ENCODE measurements at places on chromosomes 16 and 17.
A peak's percentile ranks its signal among the peaks of the same experiment; 100 is the strongest.

DNA sequence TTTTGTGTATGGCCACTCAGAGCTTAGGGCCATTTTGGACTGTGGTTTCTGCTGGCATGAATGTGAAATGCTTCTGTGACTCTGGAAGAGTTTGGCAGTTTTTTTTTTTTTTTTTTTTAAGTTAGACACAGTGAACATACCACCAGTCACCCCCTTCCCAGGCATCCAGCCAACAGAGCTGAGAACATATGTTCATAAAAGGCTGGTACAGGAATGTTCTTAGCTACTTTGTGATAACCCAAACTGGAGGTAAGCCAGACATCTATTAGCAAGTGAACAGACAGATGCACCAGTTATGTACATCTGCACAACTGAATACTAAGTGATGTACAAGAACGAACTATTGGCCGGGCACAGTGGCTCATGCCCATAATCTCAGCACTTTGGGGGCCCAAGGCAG lies 92.7 kb downstream of the ABCC1 start:
- DNase-seq: no peak

- DNase-seq: peak; percentile 50
These were observed 87.8 kb downstream of the GNAO1 start for GRCh38 chr16:56279132-56279531.

GRCh38 chr16:649631-650030 lies 466 bp downstream of the WDR90 start:
- no peak for DNase-seq

DNA sequence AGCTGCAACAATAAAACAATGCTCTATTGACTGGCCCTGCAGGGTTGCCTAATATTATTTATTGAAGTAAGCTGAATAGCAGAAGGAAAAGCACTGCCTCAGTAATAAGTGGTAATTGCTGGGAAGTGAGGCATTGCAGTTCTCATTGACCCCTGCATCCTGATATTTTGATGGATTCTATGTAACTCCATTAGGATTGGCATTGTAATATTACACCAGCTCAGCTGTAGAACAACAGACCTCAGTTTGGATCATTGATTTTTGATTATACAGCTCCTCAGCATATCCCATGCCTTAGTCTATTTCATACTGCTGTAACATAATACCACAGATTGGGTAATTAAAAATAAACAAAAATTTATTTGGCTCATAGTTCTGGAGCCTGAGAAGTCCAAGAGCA lies 650.6 kb upstream of the SALL1 start:
- no peak for DNase-seq

Data from CD4-positive, alpha-beta T cell treated with Interleukin-15 for 4 hours (primary cell).